ENCODE measurements at places on chromosomes 1 and 21. TPM values are rescaled to one million over a fixed set of nuclear protein-coding genes. Genes with fewer than 3 reads are reported as not detected.

Gene ELF3
- total RNA-seq = 0.32 TPM

Gene CHIA
- not detected for total RNA-seq

Gene SHCBP1L
- not detected for total RNA-seq

Gene PCNX2
- 13.1 TPM for total RNA-seq

Gene IL23R
- total RNA-seq = not detected

Gene UBL4B
- total RNA-seq = not detected

Gene CGN
- total RNA-seq = 0.30 TPM

Gene GRIK3
- total RNA-seq = not detected

Gene PLD5
- not detected for total RNA-seq

Gene RGS8
- not detected for total RNA-seq

Gene CLCNKA
- total RNA-seq = not detected

Gene ANGPTL7
- not detected for total RNA-seq

Gene OLIG2
- total RNA-seq = not detected

Gene PTPN22
- 5.2 TPM for total RNA-seq

Gene RGS13
- not detected for total RNA-seq

Gene INTS3
- total RNA-seq = 21.4 TPM

Gene HTR1D
- total RNA-seq = 0.32 TPM

Gene KCNK2
- not detected for total RNA-seq

Gene PHTF1
- 52.1 TPM for total RNA-seq

Gene MYOG
- not detected for total RNA-seq

Gene CAPN8
- not detected for total RNA-seq

Gene TMEM61
- total RNA-seq = not detected

Gene SFN
- total RNA-seq = not detected

Gene CDA
- 0.65 TPM for total RNA-seq

Gene OPRD1
- not detected for total RNA-seq

Gene TNFAIP8L2
- not detected for total RNA-seq

Gene SPRR5
- total RNA-seq = not detected

Gene FALEC
- total RNA-seq = not detected

Gene HRNR
- not detected for total RNA-seq

Gene AMY1C
- not detected for total RNA-seq
